ENCODE measurements at places on chromosomes 6 and 20.
A peak's percentile ranks its signal among the peaks of the same experiment; 100 is the strongest.

DNA sequence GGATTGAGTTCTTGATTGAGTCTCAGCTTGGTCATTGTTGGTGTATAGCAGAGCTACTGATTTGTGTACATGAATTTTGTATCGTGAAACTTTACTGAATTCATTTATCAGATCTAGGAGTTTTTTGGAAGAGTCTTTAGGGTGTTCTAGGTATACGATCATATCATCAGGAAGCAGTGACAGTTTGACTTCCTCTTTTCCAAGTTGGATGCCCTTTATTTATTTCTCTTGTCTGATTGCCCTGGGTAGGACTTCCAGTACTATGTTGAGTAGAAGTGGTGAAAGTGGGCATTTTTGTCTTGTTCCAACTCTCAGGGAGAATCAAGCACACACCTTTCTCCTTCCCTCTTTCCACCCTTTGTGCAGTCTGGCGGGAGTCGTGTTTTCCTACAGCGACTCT is 26.4 kb downstream of the RPP40 start:
- no peak for DNase-seq

DNA sequence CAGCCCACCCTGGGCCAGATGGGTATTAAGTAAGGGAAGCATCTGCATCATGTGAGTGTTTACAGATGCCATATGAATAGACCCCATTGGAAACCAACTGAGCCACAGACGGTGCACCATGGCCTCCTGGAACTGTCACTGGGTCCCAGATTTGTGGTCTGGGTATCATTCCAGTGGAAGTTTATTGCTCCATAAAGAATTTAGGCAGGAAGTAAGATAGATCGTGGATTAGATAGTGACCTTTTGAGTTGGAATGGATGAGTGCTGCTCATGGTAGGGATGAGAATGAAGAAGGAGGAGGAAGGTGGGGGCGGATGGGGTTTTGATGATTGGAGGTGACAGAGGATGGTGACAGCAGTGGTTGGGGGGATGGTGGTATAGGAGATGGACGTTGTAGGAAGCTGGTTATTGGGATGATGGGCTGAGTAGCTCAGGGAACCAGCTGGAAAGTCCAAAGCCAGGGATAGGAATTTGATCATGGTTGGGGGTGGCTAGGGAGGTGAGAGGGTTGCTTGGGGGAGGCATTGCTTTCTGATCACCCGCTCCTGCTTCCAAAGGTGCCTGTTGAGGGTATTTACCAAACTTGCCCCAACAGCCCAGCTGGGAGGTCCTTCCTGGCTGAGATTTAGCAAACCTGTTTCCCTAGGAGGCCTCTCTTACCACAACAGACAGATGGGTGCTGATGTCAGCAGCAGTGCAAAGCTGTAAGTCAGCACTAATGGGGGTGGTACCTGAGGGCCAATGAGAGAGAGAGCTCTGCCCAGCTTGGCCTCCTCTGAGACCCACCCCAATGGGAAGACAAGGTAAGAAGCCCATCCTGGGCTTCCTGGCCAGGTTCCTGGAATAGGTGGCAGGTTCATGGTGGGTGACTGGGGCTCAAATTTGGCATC is 78.0 kb downstream of the VEGFA start:
- DNase-seq, result no peak

GRCh38 chr6:105499931-105500330 is 97.0 kb upstream of the PREP start:
- DNase-seq, result no peak

DNA sequence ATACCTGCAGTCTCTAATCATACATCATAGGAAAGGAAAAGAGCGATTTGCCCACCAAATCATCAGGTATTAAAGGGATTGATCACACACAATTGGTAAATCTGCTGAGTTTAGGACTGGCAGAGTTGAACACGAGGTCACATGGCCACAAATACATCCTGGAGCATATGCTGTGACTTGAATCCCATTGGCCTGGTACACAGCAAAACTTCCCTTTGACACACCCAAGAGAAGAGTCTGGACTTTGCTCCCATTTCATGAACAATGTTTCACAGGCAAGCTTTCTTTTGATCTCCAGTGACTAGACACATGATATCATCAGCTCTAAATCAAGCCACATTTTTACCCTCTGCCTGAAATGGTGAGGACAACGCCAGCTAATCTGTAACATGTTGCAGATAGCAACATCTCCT is 117.9 kb downstream of the ISM1 start:
- DNase-seq, result peak; percentile 53

DNA sequence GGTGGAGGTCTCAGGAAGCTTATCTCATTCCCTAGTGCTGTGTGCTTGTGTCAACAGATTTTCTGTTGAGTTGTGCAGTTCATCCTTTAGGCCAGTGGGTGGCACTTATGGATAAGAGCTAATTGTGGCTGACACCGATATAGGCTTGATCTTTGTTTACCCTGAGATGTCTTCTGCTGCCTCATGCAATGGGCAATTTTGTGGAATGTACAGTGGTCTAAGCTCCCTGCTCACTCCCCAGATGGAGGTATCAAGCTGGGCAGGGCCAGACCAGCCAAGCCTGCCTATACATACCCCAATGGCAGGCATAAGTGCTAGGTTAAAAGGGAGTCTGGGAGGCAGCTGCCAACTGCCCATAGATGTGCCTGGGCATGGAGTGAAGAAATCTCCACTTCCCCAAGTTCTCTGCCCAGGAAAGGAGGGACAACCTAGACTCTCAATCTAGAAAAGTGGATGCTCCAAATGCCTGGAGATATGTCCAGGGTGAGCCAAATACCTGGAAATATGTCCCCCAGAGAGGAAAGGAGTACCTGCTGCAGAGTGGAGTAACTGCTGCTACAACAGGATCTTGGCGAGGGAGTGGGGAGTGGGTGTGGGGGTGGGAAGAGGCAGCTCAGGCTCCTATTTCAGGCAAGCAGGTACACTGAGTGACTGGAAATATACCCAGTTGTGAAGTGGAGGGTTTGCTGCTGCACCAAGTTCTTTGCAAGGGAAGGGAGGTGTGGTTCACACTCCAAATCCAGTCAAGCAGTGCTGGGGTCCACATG is 53.2 kb upstream of the ARG1 start:
- peak; percentile 52 for DNase-seq

- DNase-seq, result no peak
Observed at GRCh38 chr6:75317503-75318206, 33.1 kb upstream of the TMEM30A start.

DNA sequence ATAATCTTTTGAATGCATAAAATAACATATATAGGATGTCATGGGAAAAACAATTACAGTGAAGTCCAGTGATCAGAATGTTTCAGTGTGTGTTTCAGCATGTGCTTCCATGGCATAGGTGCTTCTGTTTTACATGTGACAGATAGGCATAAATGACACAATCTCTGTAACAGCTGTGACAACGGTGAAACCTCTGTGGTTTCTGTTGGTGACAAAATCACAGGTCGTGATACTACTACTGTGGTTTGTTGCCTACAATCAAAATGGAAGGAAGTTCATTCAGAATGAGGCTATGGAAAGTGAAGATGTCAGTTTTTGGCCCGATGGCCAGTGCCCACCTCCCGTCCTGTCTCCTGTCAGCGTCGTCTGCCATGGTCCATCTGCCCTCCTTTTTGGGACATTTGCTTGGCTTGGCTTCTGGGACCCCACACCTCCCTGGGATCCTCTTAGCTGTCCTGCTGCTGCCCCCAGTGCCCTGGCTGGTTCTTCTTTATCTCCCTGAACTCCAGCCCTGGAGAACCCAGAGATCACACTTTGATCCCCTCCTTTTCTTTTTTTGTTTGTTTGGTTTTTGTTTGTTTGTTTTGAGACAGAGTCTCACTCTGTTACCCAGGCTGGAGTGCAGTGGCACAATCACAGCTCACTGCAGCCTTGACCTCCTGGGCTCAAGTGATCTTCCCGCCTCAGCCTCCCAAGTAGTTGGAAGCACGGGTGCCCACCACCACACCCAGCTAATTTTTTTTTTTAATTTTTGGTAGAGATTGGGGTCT is 79.3 kb upstream of the NAA20 start:
- no peak for DNase-seq

DNA sequence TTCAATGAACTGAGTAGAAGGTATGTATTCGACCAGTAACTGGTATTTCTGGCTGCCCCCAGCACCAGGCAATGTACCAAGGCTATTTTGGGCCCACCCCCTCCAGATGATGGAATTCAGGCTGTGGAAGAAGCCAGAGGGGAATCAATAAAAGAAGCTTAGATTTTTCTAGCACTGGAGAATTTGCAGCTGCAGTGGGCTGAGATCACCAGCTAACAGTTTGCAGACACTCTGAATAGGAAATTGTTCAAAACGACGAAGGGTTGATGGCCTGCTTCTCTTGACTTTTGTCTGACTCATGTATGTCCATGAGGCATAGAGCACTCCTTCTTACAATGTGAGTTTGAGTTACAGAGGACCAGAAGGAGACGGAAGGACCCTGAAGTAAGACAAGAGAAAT is 32.4 kb upstream of the FBXO9 start:
- no peak for DNase-seq

DNA sequence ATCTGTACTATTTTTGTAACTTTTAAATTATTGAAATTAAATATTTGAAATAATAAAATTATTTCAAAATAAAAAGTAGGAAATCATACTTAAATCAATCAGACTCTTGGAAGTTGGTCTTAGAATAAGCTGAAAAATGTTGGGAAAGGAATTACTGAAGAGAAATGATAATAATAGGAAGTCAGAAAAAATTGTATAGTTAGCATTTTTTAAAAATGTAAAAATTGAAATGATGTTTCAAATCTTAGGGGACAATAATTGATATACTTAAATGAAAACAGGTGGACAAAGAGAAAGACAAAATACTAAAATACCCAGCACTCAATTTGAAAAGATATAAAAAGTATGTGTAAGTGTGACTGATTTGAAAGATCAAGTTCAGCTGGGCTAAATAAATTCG is 186.1 kb downstream of the BMP2 start:
- no peak for DNase-seq
